Erythroblast (primary cell): ENCODE measurements at places on chromosomes 13 and 19.

GRCh38 chr13:28355822-28356371 lies 139.0 kb downstream of the FLT1 start:
- no peak for DNase-seq

GRCh38 chr19:48372904-48373303 lies 8.7 kb downstream of the SYNGR4 start:
- DNase-seq, result no peak

GRCh38 chr13:43766725-43767124 lies 20.0 kb downstream of the ENOX1 start:
- no peak for DNase-seq

DNA sequence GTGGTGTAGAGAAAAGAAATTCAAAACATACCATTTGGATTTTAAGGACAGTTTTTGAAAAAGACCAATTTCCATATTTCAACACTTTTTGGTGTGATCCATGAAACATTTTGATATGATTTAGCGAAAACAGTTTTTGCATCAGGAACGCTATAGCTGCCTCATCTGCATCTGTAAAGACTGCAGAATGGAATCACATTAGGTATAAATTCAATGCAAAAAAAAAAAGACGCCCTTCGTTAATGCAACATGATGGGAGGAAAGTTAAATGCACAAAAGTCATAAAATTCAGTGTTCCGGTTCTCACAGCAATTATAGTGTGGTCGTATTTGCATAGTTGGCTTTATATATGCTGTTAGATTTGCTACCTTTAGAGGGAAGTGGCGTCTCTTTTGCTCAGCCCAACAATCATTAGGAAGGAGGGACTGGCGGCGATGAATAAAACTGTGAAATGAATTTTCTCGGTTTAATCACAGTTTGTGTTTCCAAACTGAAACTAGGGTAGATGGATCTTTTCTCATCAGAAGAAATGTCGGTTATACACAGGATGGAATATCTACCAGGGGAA lies 215.7 kb downstream of the TEX29 start:
- no peak for DNase-seq

DNA sequence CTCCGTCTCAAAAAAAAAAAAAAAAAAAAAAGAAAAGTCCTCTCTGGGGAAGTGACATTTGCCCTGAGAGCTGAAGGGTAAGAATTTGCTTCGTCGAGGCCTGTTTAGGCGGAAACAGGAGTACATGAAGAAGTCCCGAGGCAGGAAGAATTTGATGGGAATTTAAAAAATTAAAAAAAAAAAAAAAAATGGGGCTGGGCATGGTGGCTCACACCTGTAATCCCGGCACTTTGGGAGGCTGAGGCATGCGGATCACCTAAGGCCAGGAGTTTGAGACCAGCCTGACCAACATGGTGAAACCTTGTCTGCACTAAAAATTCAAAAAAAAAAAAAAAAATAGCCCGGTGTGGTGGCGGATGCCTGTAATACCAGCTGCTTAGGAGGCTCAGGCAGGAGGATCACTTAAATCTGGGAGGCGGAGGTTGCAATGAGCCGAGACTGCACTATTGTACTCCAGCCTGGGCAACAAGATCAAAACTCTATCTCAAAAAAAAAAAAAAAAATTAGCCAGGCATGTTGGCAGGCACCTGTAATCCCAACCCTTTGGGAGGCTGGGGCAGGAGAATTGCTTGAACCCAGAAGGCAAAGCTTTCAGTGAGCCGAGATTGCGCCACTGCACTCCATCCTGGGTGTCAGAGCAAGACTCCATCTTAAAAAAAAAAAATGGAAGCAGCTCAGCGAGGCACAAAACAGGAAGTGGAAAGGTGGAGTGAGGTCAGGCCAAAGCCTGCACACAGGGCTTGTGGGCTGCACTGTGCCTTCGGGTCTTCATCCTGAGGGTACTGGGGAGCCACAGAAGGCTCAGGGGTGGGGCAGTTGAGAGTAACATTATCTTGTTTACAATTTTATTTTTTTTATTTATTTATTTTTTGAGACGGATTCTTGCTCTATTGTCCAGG lies 4.9 kb downstream of the BAX start:
- DNase-seq, result no peak

DNA sequence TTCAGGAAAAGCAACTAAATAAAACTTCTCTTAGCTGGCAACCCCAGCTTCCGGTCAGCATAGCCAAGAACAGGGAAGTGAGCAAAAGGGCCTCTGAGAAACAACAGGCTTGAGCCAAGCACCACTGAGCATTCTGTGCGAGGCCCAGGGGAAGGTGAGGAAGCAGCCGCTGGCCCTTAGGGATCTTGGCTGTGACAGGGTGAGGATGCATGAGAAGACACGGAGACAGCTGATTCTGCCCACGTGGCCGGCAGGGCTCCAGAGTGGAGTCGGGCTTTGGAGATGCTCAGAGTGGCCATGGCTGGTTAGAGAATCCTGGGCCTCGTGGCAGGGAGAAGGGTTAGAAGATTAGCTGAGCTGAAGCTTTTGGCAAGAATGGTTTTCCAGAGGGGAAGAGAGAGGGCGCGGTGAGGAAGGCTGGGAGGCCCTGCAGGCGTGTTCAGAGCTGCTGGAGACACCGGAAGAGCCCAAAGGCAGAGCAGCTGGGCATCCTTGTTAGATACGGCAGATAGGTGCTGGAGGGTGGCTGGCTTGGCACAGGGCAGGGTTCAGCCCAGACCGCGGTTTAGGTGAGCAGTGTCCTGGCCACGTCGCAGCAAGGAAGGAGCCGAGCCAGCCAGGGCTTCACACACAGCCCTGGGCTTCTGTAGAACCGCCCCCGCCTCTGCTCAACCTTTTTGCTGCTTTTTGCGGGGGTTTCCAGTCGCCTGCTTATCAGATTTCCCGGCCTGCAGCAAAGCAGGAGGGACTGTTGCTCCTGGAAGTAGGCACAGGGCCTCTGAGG lies 17.3 kb downstream of the UPF1 start:
- DNase-seq, result no peak

DNA sequence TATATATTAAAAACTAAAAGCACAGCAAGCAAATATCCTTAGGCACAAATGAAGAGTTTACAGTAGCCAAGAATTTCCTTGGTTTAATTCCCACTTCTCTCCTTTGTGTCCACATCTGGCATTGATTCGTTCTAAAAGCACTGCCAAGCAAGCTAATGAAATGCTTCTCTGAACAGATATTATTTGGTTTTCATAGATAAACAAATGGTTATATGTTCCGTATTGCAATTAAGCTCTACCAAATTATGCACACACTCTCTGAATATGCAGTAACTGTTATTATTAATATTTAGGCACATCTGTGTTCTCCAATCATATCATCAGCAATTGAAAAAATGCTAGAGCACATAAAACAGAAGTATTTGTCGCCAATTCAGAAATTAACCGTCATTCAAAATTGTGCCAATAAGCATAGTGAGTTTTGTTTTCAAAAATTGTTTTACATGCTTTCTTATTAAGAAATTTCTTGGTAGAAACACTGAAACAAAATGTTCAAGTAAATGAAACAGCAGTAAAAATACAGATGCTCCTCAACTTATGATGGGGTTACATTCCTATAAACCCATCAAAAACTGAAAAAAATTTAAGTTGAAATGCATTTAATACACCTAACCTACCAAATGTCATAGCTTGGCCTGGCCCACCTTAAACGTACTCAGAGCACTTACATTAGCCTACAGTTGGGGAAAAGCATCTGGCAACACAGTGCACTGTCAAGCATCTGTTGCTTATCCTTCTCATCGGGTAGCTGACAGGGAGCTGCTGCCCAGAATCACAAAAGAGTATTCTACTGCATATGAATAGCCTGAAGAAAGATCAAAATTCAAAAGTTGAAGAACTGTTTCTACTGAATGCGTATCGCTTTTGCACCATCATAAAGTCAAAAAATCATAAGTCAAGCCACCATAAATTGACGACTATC lies 2134.7 kb downstream of the PCDH9 start:
- no peak for DNase-seq

DNA sequence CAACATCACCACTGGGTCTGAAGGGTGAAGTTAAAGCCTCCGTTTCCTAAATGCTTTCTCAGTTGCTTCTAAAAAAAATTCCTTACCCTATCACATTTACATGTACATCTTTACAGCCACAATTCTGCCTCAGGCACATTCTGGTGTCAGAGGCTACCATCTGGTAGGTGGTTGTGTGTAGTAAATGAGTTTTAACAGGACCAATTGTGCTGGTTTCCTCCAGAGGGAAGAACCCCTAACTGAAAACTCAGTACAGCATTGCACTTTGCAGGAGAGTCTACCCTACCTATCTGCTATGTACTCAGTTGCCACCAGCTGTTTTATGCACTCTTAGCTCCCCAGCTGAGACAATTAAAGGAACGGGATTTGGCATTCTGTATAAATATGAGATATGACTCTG lies 1576.5 kb downstream of the PCDH9 start:
- no peak for DNase-seq

DNA sequence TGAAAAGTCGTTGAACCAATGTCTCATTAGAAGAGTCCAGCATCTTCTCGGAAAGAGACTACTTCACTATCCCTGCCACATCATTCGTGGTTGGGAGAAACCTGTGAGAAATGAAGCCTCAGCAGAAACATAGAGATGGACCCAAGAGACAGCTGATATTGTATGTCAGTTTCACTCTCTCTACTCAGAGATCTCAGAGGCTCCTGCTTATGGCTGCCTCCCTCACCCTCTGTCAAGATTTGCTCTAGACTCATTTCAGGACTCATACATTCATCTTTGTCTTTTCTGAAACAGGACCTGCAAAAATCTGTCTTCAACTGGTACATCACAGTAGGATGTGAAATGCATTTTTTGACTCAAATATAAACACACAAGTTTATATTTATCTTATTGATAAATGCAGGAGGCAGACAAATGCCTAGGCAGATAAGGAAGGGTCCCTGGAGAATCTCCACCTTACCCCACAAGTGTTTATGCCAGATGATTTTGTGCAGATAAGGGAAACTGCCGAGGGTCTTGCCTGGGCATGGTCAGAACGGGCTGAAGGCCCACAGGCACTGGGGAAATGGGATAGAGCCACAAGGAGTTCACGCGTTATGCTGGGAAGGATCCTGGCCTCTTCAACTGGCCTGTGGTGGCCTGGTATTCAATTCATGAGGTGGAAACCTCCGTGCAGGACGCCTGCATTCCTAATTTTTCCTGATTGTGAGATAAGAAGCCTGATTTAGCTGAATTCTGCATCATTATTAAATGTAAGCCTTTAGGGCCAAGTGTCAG lies 1834.0 kb upstream of the PCDH20 start:
- DNase-seq, result no peak

GRCh38 chr19:46346821-46347571 lies at the start of gene PPP5C:
Gene PPP5C (plus strand): TSS chr19:46347087. CDS start chr19:46347097, 10 bp downstream.
- peak; percentile 96 for DNase-seq

DNA sequence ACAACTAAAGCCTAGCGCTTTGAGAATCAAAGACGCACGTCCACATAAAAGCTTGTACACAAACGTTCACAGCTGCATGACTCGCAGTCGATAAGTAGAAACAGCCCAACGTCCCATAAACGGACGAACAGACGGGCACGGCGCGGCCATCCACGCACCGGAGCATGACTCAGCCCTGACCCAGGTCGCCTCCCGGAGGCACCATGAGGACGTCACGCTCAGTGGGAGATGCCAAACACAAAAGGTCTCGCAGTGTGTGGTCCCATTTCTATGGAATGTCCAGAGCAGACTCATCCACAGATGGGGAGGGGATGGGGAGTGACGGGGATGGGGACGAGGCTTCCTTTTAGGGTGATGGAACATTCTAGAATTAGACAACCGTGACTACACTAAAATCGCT lies 9.4 kb downstream of the POLRMT start:
- no peak for DNase-seq

DNA sequence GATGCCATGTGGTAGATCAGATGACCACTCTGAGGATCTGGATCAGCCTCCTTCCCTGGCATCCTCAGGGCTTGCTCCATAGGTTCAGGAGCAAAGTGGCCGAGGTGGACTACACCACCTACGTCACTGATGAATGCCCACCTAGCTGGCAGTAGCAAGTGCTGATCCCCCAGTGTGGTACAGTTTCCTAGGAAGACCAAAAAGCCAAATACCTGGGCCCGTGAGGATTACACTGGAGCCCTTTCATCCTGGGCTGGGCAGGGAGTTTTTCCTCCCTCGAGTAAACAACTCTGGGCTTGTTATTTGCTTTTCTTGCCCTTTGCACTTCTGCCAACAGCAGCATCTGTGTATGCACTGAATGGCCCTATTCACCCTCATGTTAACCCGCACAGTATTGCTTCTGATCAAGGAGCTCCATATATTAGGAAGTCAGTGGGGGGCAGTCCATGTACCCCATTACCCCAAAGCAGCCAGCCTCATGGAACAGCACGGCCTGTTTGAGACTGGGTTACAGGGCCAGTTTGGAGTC lies 3.3 kb upstream of the MYADM start:
- DNase-seq, result no peak

- DNase-seq, result peak; percentile 93
Observed at GRCh38 chr19:4454747-4455718, 2.6 kb downstream of the UBXN6 start.

DNA sequence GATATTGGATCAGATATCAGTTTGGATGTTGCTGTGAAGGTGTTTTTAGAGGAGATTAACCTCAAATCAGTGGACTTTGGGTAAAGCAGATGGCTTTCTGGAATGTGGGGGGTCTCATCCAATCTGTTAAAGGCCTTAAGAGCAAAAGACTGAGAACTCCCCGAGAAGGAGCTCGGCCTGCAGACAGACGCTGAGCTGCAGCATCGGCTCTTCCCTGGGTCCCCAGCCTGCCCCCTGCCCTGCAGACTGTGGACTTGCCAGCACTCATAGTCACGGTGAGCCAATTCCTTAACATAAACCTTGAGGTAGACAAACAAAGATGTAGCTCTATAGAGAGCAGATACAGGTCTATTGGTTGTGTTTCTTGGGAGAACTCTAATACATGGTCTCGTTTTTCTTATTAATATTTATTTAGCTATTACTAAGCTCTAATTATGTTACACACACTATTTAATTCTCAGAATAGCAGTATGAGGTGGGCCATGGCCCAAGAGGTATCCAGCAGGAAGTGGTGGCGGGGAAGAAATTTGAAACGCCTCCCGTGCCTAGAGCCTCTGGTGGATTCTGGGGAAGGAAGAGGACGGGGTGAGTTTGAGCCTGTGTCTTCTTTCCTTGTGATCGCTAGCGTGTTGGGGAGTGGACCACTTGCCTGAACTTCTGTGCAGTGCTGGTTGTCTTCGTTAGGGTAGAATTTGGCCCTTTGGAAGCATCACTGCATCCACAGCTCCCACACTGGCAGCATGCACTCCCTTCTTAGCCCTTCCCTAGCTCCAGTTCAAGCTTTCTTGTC lies 305.3 kb downstream of the TEX29 start:
- DNase-seq, result no peak

GRCh38 chr19:45973553-45974338 lies at the start of gene NOVA2:
Gene NOVA2 (minus strand): TSS chr19:45973865. CDS start chr19:45973351, 514 bp downstream.
- peak; percentile 64 for DNase-seq
